Stimulated activated naive B cell treated with anti-CD40 and anti-IgM and Interleukin-4, amounts not matched to agents 10 μg/mL and 1 μg/mL and 100 μg/mL, for 72 hours (primary cell): ENCODE measurements at places on chromosomes 1 and 21.

DNA sequence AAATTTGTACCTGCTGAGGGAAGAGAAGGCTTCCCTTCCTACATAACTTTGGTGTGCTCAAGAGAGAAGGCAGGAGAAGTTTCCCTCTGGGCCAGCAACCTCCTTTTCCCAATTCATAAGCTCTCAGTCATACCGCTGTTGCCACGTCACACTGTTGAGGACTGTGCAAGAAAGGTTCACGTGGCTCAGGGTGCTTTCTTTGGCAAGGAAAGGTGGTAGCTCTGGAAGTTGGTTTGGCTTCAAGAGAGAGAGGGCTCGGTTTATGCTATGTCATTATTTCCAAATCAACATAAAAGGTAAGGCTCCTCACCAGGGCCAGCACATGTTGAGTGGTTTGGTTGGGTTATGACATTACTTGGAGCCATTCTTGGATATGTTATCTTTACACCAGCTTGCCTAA is 77.3 kb downstream of the TNFSF18 start:
- H3K27ac ChIP-seq, result no peak overlapping the region
- peaks cover 1% of the 10 kb centered on the region for H3K36me3 ChIP-seq
- H3K4me3 ChIP-seq, result no peak overlapping the region
- no peak for DNase-seq

DNA sequence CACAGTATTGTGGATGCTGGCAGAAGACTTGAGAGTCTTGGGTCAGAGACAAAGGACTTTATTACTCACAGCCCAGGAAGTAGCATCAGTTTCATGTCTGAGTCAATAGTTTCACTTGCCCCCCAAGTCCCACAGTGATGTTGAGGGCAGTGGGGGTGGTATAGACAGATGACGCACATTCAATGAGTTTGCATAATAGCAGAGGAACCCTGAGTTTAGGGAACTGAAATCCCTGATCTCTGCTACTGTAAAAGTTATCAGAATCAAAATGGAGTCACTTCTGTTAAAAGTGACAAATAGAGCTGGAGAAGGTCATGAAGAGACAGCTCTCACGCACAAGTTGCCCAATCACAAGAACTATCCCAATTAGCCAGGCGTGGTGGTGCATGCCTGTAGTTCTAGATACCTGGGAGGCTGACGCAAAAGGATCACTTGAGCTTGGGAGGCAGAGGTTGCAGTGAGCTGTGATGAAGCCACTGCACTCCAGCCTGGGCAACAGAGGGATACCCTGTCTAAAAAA is 11.5 kb upstream of the HCRTR1 start:
- peak; percentile 81 for DNase-seq
- H3K4me1 ChIP-seq, result peaks cover 14% of the 10 kb centered on the region
- H3K27ac ChIP-seq, result peak overlapping the region; percentile 77
- peak overlapping the region; percentile 11 for H3K4me3 ChIP-seq
- no peaks in the 10 kb centered on the region for H3K27me3 ChIP-seq
- no peaks in the 10 kb centered on the region for H3K36me3 ChIP-seq

DNA sequence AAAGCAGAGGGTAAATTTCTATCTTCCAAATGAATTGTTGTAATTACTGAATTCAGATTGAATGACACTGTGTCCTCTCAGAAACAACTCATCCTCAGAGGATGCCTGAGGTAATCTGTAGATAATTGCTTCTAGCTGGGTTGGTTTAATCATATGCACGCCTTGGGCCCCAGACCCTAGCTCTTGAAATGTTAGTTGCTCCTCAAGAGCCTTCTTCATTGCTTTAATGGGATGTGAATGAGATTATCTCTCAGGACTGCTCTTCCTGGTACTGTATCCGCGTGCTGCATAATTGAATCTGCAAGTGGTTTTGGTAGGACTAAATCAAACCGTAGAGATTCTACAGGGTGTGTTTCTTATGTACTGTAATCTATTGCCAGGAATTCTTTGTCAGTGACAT is 569.3 kb upstream of the NEGR1 start:
- no peak overlapping the region for H3K27ac ChIP-seq
- no peaks in the 10 kb centered on the region for H3K36me3 ChIP-seq
- DNase-seq, result no peak
- no peaks in the 10 kb centered on the region for H3K4me1 ChIP-seq

DNA sequence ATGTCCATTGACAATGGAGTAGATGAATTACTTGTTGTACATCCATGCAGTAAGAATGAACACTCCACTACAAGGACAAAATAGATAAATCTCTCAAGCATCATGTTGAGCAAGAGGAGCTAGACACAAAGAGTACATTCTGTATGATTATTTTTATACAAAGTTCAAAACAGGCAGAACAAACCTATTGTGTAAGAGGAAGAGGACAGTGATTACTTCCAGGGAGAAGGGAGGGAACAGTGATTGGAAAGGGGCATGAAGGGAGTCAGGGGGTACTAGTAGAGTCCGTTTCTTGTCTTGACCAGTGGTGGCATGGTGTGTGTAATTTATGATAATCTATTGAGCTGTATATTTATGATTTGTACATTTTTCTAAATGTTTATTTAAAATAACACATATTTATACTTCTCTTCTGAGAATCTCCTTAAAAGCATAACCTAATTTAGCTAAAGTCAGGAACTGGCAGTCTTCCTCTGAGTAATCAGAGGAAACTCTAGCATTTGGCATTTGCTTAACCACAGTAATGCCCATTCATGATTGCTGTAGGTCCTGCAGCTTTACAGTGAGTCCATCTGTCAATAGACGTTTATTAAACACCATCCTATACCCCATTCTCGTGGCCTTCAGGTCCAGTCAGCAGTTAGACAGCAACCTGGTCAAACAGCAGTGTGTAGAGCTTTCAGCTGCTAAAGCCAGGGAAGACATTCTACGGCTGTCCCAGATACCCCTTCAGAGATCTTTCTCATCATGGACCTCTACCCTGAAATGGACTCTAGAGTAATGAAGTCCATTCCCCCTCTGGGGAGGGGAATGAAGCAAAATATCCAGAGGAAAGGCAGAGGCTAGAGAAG is 114.1 kb upstream of the GALNT2 start:
- H3K36me3 ChIP-seq, result no peaks in the 10 kb centered on the region
- peaks cover 12% of the 10 kb centered on the region for H3K4me1 ChIP-seq
- H3K27ac ChIP-seq, result no peak overlapping the region
- H3K27me3 ChIP-seq, result no peaks in the 10 kb centered on the region
- H3K4me3 ChIP-seq, result no peak overlapping the region

DNA sequence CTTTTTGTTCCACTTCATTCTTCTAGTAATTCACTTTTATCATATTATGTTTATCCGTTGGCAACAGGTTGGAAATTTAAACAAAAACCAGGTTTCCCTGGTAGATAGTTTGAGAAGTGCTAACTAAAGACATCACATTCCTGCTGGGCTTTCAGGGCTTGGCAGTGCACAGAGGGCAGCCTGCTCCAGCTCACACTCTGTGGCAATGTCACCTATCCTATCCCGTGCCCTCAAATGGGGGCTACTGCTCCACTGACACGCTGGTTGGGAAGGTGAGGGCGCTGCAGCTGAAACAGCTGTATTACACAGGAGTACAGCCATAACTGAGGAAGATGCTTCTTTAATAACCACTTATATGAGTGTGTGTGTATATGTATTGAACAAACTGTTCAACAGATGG is 49.7 kb downstream of the RCAN1 start:
- peaks cover 47% of the 10 kb centered on the region for H3K36me3 ChIP-seq
- H3K4me3 ChIP-seq, result no peak overlapping the region
- no peaks in the 10 kb centered on the region for H3K27me3 ChIP-seq
- H3K27ac ChIP-seq, result no peak overlapping the region

GRCh38 chr1:173853074-173853473 is 14.7 kb downstream of the GAS5 start:
- H3K27ac ChIP-seq, result no peak overlapping the region
- no peak overlapping the region for H3K4me3 ChIP-seq
- H3K4me1 ChIP-seq, result no peaks in the 10 kb centered on the region
- H3K27me3 ChIP-seq, result no peaks in the 10 kb centered on the region

DNA sequence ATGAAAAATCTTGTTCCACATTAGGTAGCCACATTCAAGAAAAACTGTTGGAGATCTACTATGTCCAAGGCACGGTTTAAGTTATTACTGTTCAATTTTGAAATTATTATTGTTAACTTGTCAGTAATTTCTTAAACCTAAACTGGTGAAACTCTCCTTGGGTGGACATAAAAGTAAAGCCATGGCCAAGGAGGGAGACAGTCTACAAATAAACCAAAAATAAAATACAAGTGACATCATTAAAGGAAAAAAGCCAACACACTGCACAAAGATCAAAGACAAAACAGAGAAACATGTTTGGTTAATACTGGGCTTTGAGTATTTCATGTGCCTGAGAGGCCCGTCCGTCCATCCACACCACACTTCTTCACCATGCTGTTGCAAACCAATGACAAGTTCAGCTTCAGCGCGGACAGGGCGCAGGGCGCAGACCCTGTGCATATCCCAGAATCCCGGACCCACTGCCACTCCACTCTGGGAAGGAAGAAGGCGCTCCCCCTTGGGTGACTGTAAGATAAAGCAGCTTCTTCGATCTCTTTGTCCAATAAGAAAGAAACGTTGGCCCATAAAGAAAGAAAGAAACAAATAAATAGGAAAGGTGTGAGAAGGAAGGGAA is 918 bp upstream of the RASAL2 start:
- peak overlapping the region; percentile 94 for H3K4me3 ChIP-seq
- H3K36me3 ChIP-seq, result no peaks in the 10 kb centered on the region
- no peak for DNase-seq
- peaks cover 18% of the 10 kb centered on the region for H3K4me1 ChIP-seq
- peaks cover 60% of the 10 kb centered on the region for H3K27me3 ChIP-seq

DNA sequence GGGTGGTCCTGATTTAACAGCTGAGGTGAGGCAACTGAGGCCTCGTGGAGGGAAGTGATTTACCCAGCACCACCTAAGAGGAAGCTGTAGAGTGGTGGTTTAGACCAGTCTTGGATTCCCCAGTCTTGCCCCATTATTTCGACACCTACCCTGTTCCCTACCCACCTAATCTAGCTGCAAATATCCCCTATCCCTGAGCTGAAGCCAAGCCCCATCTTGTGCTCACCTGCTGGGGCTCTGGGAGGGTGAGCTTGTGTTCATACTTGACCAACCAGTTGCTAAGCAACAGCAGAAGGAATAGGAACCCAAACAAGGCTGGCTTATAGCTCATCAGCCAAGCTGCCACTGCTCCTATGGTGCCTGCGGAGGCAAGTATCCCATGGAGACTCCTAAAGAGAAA is 2.0 kb downstream of the TEX46 start:
- H3K36me3 ChIP-seq, result no peaks in the 10 kb centered on the region
- H3K4me1 ChIP-seq, result peaks cover 7% of the 10 kb centered on the region
- no peak overlapping the region for H3K27ac ChIP-seq
- no peak for DNase-seq

- no peak overlapping the region for H3K4me3 ChIP-seq
- no peak for DNase-seq
- H3K27ac ChIP-seq, result no peak overlapping the region
- no peaks in the 10 kb centered on the region for H3K4me1 ChIP-seq
Measured at GRCh38 chr1:26210147-26210870, 19.9 kb downstream of the CATSPER4 start.

- H3K4me1 ChIP-seq, result no peaks in the 10 kb centered on the region
- no peak overlapping the region for H3K4me3 ChIP-seq
- no peak for DNase-seq
- no peak overlapping the region for H3K27ac ChIP-seq
Measured at GRCh38 chr1:84255582-84255981, 45.9 kb upstream of the SAMD13 start.

DNA sequence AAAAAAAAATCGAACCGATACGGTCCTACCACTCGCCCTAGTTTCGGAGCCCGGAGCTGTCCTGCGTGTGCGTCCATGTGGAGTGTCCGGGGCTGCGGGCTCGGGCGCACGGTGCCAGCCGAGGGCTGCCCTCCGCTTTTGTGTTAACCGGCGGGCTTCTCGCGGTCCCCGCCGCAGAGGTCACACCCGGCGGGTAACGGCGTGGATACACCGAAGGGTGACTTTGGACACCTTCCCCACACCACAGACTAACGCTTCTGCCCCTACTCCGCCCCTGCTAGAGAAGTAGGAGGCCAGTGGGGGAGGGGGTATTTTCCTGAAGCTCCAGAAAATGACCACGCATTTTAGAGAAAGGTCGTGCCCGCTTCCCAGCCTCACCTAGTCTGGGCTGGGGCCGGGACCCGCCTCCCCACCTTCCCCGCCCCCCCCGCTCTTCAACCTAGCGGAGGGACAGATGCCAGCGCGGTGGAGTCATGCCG is 609 bp upstream of the ATF3 start:
- peaks cover 49% of the 10 kb centered on the region for H3K27me3 ChIP-seq
- H3K4me1 ChIP-seq, result peaks cover 34% of the 10 kb centered on the region
- peak overlapping the region; percentile 95 for H3K27ac ChIP-seq
- H3K4me3 ChIP-seq, result peak overlapping the region; percentile 87
- no peak for DNase-seq

GRCh38 chr1:154784416-154784815 is 85.7 kb downstream of the KCNN3 start:
- no peaks in the 10 kb centered on the region for H3K36me3 ChIP-seq
- no peak for DNase-seq
- peaks cover 12% of the 10 kb centered on the region for H3K27me3 ChIP-seq

DNA sequence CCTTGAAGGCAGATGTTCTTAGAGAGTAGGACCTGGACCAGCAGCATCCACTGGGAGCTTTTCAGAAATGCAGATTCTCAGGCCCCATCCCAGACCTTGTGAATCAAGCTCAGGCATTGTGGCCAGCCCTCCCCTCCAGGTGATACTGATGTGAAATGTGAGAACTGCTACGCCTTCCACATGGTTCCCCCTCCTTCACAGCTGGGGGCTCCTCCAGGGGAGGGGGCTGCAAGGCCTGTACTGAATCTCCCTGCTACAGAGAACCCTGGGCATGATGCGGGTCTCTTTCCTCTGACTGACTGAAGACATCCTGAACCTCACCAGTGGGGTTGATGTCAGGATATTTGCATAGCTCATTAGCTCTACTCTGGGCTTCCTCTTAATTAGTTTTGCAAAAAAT is 141.8 kb upstream of the CSF3R start:
- no peaks in the 10 kb centered on the region for H3K4me1 ChIP-seq
- H3K36me3 ChIP-seq, result no peaks in the 10 kb centered on the region
- H3K27me3 ChIP-seq, result peaks cover 11% of the 10 kb centered on the region
- H3K27ac ChIP-seq, result no peak overlapping the region

GRCh38 chr1:196078691-196079090 is 529.5 kb downstream of the KCNT2 start:
- H3K27ac ChIP-seq, result no peak overlapping the region
- H3K4me1 ChIP-seq, result no peaks in the 10 kb centered on the region
- H3K27me3 ChIP-seq, result no peaks in the 10 kb centered on the region

- H3K36me3 ChIP-seq, result no peaks in the 10 kb centered on the region
- H3K4me3 ChIP-seq, result no peak overlapping the region
- no peak for DNase-seq
- H3K27me3 ChIP-seq, result no peaks in the 10 kb centered on the region
- no peaks in the 10 kb centered on the region for H3K4me1 ChIP-seq
Measured at GRCh38 chr21:26423511-26423910, 149.6 kb downstream of the CYYR1 start.

DNA sequence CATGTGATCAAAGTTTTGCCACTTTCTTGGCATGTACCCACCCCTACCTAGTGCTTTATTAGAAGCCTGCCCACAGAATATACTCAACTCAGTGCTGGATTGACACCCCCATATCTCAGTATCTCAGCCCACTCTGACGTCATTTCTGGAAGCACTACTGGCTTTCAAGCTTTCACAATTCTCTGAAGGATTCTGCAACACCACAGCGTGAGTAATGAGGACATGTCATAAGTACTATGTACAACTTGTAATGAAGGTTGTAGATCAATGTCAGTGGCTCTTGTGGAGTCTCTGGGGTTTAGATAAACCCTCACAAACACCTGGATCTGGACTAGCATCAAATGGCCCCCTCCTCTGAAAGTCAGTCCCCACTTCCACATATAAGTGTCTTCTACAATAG is 57.2 kb downstream of the TNFSF4 start:
- peaks cover 6% of the 10 kb centered on the region for H3K4me1 ChIP-seq
- H3K27me3 ChIP-seq, result peaks cover 5% of the 10 kb centered on the region
- no peak for DNase-seq
- H3K27ac ChIP-seq, result no peak overlapping the region
- H3K4me3 ChIP-seq, result no peak overlapping the region
- peaks cover 36% of the 10 kb centered on the region for H3K36me3 ChIP-seq
